ENCODE measurements at places on chromosomes 3 and 15.

- DNase-seq = no peak
Observed at GRCh38 chr3:118945834-118946233, 88.8 kb downstream of the IGSF11 start.

DNA sequence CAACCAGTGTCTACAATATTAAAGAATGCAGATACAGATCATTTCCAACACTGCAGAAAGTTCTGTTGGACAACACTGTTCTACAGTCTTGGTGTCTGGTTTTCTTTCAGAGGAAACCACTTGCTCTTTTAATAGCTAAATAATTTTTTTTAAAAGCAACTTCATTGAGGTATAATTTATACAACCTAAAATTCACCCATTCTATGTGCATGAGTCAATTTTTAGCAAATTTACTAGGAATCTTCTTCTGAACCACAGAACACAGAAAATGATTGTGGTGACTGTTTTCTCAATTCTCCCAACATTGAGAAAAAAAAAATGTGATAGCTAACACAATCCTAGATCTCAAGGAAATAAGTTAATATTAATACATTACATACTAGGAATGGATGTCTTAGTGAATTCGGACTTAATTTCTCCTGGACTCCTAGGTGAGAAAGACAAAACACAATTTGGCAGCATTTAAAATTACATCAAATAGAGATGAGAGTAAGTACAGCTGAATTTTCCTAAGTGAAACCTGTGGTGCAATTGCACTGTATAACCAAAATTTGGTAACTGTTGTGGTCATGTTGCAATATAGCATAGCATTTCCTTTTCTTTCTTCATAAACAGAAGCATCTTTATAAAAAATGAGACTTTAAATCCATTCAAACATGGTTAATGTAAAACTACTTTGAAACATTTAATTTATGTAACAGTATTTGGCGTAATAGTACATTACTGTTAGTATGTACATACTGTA lies 15.3 kb upstream of the PLCL2 start:
- DNase-seq = no peak

DNA sequence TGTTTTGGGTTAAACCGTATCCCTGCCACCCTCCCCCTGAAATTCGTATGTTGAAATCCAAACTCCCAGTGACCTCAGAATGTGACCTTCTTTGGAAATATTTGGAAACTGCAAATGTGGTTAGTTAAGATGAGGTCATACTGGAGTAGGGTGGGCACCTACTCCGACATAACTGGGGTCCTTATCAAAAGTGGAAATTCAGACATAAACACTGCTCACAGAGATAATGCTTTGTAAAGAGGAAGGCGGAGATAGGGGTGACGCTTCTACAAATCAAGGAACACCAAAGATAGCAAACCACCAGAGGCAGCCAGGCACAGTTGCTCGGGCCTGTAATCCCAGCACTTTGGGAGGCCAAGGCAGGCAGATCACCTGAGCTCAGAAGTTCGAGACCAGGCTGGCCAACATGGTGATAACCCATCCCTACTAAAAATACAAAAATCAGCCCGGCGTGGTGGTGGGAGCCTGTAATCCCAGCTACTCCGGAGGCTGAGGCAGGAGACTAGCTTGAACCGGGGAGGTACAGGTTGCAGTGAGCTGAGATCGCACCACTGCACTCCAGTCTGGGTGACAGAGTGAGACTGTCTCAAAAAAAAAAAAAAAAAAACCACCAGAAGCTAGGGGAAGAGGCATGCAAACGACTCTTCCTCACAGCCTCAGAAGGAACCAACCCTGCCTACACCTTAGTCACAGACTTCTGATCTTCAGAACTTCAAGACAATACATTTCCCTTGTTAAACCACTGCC lies 51.1 kb upstream of the CHD2 start:
- peak; percentile 34 for DNase-seq

DNA sequence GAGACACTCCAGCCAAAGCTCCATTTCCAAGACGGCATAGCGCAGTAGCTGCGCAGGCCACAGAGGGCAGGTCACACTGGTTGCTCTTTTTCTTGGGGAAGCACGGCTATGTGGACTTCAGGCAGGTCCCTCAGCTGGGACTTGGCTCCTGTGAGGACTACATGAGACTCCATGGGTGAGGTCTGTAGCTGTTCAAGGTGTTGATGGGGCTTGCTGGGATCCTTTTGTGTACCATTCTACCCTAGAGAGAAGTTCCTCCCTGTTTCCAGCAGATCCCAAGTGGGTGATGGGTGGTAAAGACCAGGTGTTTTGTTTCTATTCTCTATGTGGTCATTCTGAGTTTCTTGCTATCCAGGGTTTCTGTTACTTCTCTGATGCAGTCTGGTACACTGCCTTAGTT lies 183.3 kb downstream of the LPP start:
- DNase-seq = no peak

DNA sequence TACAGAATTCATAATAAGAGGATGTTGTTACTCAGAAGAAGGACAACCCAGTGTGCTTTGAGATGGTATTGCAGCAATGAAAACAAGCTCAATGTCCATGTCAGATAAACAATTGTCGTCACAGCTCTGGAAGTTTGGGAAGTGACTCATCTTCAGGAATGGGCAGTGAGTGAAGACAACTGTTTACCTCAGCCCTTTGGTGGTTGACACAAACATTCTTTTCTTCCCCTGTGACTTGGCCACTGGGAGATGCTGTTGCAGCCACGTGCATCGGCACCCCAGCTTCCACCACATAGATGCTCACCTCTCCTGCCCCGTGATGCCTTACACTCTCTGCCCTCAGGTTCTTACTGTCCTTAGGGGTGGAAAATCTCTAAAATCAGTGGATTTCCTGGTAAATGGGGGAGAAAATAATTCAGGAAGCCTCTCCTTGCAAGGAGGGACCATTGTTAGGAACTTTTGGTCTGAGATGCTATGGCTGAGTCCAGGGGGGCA lies 114.1 kb upstream of the GALNT15 start:
- DNase-seq = no peak

GRCh38 chr3:71825551-71826283 lies 40.8 kb upstream of the PROK2 start:
- no peak for DNase-seq
